Skeletal muscle cell (primary cell): ENCODE measurements at places on chromosomes 2 and 18.

DNA sequence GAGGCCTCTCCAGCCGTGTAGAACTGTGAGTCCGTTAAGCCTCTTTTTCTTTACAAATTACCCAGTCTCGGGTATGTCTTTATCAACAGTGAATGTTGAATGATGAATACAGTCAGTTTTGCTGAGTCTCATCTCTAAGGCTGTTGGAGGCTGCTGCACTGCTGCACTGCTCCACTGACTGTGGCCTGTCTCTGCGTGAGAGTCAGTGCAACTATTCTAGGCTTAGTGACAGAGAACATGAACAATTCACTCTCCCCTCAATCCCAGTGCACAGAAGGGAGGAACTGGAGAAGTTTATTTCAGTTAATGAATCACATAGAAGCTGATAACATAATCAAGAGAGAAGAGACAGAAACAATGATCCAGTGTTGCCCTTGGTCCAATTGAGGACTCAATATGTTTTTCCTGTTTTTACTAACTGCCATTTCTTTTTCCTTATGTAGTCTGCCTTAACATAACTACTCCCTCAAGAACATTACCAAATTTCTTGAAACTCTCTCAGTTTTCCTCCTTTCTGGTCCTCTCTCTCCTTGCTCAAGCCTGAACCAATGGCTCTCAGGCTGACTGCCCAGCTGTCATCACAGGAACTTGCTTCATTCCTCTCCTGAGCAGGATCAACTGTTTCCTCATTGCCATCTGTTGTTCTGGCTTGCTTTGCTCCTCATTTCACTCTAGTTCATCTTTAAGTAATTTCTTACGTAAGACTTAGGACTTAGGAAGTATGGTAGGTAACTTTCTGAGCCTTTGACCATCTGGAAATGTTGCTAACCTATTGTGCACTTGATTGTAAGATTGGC, 483.2 kb downstream of the METTL4 start:
- DNase-seq, result peak; percentile 46

- no peak for DNase-seq
Measured at GRCh38 chr2:206256706-206257205, 17.7 kb upstream of the ZDBF2 start.

DNA sequence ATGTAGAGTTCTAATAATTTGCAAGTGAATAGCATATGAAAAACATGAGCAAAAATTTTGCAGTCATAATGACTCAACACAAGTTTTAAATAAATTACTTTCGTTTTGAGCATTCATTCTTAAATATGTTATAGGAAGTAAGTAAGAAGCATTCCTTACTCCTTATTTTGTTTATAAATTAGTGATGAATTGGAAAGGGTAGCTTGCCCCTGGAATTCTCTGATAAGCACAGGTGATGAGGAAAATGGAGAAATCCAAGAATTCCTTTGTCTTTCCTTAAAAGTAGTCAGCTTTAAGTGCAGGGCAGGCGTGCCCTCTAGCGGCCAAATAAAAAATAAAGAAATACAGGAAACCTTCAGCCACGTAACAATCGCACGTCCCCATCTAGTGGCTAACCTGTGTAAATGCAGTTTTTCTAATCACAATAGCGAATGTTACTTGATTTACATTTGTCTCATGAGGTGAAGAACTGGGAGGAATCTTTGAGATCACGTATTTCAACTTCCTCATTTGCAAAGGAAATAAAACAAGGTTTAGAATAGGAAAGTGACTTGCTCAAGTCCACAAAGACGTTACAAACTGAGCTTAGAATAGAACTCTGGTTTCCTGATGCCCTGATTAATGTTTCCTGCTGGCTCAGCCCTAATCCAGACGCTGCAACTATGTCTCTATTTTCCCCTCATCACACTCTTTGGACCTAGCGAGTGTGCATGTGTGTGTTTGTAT, 47.2 kb upstream of the ZNG1B start:
- DNase-seq, result peak; percentile 31

DNA sequence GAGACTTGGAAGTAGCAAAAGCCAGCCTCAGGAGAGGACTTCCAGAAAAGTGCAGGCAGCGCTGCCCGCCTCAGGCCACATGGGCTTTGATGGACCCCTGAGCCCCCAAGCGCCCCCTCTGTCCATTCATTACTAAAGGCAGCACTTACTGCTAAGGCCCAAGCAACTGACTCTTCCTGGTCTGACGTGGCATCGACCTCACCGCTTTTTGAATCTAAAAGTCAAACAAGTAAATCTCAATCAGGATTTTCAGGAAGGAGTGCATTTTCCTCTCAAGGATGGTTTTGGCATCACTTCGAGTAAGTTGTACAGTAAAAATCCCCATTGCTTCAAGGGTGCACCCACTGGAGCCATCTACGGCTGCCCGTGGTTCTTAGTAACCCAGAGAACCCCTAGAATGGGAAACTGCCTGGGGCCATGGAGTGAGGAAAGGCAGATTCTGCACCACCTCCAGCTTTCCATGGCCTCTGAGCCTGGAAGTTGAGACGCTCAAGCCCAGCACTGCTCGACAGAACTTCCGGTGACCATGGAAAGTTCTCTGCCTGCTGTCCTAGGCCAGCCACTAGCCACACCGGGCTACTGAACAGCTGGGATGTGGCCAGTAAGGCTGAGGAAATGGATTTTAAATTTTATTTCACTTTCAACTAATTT, 7.0 kb downstream of the HJURP start:
- no peak for DNase-seq

GRCh38 chr18:74595431-74595830, 2.2 kb upstream of the ZNF407 start:
- DNase-seq, result no peak

- DNase-seq, result no peak
Measured at GRCh38 chr2:138123741-138124140, 159.5 kb downstream of the HNMT start.

GRCh38 chr2:236252602-236253001, 11.6 kb downstream of the ASB18 start:
- DNase-seq, result no peak

DNA sequence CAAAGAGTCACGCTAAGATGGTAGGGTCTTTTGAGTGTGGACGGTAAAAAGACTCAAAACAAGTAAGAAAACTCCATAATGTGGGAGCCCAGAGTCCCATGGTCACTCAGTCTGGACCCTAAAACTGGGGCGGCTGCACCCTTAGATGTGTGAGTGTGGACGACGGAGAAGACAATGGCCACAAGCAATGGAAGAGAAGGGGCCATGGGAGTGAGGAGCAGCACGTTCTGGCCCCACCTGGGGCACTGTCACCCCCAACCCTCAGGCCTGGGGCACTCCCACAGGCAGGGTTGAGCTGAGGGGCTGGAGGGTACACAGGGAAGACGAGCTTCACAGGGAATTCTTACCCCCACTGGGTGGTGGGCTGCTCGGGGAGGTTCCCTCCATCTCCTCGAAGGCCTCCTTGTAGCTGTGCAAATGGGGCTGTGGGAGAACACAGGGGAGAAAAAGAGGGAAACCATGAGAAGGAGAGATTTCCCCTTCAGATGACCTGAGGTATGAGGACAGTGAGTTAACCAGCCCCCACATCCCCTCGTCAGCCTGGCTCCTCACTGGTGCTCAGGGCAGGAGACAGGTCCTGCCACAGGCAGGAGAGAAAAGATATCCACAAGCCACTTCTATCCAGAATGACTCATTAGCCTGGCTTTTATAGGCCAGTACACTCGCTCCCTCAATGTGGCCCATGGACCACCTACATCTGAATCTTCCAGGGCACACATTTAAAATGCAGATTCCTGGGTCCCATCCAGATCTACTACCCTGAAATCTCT, 167.9 kb downstream of the TNS1 start:
- DNase-seq, result no peak

GRCh38 chr2:131056932-131057287, 36.4 kb downstream of the FAM168B start:
- no peak for DNase-seq

DNA sequence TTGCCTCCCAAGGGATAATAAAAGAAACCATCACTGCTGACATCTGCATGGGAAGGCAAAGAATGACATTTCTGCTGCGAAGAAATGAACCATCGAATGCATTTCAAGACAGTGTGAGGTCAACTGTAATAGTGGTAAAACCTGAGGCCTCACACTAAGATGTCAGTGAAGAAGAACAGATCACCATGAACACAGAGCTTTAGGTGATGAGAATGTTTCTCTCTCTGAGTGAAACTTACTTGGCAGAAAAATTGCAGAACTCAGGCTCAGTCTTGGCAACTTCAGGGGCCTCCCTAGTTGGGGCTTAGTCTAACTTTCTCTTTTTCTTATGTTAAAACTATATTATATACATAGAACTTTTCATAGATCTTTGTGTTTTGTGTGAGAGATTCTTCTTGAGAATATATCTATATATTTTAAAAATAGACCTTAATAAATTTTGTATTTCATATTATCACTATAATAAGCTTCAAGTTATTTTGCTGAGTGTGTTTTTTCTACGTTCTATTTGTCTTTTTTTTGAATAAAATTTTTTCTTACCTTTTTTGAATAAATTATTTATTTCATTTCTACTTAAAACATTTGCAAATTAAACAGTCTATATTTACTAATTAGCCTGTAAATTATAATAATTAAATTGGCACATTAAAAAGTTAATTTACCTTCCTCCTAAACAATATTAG, 427.5 kb upstream of the TRIB2 start:
- DNase-seq, result no peak

DNA sequence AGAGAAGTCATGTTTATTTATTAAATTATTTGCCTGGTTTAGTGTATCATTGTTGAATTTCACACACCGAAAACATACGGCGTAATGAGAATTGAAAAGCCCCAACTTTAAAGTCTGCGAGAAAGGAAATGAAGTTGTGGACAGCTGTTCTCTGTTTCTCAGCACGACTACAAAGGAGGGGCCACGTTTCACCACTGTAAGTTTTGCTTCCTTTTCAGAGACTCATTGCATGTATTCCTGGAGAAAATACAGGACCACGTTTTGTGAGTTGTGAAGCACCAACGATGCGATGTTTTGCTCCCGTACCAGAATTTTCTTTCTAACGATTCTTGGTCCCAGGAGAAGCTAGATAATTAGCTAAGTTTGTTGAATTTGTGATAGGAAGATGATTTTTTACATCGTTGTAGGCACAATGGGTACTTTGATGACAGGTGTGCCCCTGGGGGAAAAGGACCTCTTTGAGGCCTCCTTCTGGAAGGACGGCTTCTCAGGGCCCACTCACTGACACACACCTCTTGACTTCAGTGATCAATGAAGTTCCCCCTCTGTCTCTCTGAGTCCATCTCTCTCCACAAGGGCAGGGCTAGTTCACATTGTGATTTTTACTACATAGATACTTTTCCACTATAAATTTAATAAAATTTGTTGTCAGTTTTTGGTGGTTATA, 23.7 kb upstream of the ACKR3 start:
- no peak for DNase-seq

GRCh38 chr18:48852292-48852691, 98.5 kb downstream of the SMAD7 start:
- DNase-seq, result no peak
